Activated T-cell treated with anti-CD3 and anti-CD28 coated beads, Interleukin-2, amount 50 U/mL, for 48 hours (primary cell): ENCODE measurements at places on chromosomes 1 and 21.
A peak's percentile ranks its signal among the peaks of the same experiment; 100 is the strongest.

GRCh38 chr1:77288275-77288674 is 6.5 kb downstream of the AK5 start:
- no peak for DNase-seq

GRCh38 chr21:33270986-33271385 is 4.8 kb downstream of the IL10RB start:
- no peak for DNase-seq

- no peak for DNase-seq
Observed at GRCh38 chr1:95236784-95237575, 3.0 kb downstream of the RWDD3 start.

DNA sequence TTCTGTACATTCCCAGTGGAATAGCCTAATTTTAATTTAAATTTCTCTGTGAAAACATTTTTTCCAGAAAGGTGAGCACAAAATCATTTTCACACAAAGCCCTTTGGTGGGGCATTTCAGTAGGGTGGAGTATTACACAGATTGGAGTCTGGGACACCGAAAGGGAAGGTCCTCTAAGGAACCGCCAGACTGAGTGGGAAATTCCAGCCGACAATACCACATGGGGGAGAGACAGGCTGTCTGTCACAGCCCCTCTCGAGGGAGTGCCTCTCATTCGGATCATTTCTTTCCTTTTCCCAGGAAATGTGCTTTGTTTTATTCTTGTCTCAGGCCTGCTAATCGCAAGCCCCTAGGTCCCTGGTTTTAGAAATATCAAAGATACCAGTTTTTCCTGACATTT is 150.6 kb upstream of the HOOK1 start:
- DNase-seq = no peak

DNA sequence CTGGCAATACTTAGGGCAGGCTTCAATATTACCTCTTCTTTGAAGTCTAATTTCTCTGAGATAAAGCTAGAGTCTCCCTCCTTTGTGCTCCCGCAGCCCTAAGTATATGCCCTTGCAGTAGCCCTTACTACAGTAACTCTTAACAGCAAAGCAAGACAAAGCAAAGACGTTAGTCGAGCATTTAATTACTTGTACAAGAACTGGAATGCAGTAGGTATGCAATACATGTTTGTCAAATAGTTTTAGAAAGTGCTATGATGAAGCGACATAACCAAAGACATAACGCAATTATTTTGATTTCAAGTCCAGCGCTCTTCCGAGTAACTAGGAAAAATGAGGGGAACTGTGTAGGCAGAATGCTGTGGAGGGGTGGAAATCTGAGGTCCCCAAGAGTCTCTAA is 1.6 kb downstream of the P3H1 start:
- DNase-seq = no peak

- no peak for DNase-seq
Observed at GRCh38 chr1:92228401-92228800, 10.7 kb downstream of the C1orf146 start.

DNA sequence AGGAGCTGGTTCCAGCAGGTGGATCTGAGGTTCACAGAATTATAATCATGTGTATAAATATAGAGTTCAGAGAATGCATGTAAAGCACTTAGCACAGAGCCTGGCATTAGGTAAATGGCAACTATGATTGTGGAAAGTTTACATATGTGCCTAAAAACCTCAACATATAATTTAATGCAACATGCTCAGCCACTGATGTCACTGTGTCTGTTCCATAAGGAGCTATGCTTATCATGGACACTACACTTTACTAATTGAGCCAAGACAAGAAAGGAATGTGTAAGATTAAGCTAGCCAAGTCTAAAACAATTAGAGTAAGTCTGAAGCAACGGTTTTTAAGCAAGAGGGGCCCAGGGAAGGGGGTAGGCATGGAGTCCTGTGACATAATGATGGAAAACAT is 61.5 kb downstream of the GNG12 start:
- no peak for DNase-seq

GRCh38 chr1:31099293-31100032 is 33.9 kb upstream of the PUM1 start:
- no peak for DNase-seq

DNA sequence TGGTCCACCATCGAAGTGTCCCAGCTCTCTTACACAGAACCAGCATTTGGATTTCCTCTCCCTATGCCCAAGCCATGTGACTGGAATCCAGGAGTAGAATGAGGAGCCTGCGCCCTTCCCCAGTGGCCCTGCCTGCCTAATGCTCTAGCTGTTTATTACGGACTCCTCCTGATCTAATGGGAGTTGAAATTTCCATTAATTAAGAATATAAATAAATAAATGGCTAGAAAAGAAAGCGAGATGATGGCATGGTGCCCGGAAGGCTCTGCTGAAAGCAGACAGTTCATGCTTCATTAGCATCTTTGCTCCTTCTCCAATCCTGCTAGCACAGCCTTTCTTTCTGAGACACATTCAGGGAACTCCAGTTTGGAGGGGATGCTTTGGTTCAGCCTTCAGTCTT is 216.2 kb downstream of the SEC16B start:
- DNase-seq = no peak

GRCh38 chr1:21816602-21817302 is 4.7 kb downstream of the LDLRAD2 start:
- no peak for DNase-seq

GRCh38 chr1:82177192-82177591 is 376.5 kb downstream of the ADGRL2 start:
- no peak for DNase-seq

DNA sequence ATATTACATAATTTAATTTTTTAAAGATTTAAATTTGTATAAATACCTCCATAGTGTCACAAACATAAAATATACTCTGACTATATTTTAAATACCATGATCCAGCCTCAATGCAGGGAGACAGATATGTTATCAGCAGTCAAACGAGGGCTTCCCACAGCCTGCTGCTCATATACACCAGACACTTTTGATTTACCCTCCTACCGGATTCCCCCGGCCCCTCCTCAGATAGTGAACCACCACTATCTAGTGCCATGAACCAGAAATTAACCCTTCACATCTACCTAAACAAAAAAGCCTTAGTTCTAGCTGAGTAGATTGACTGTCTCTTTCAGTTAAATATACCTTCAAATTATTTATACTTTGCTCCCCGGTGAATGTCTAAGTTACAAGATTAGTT is 52.4 kb upstream of the C1orf53 start:
- no peak for DNase-seq

- no peak for DNase-seq
Observed at GRCh38 chr1:205068001-205068400, 16.3 kb downstream of the TMEM81 start.

GRCh38 chr1:82245345-82246014 is 444.7 kb downstream of the ADGRL2 start:
- no peak for DNase-seq

- DNase-seq = no peak
Observed at GRCh38 chr1:201554190-201554600, 15.3 kb downstream of the NAV1 start.

DNA sequence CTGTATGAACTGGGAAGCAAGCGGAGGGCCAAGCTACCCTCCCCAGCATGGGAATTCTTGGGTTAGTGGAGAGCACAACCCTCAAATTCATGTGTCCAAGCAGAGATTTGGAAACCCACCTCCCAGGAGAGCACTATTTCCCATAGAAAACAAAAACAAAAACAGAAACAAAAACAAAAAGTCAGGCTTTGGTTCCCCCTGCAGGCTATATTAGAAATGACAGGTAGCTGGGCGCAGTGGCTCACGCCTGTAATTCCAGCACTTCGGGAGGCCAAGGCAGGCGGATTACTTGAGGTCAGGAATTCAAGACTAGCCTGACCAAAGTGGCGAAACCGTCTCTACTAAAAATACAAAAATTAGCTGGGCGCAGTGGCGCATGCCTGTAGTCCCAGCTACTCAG is 10.8 kb downstream of the MINDY1 start:
- no peak for DNase-seq

GRCh38 chr1:243734308-243734695 is 115.7 kb downstream of the AKT3 start:
- no peak for DNase-seq

GRCh38 chr1:181014477-181015250 is 8.0 kb downstream of the STX6 start:
- peak; percentile 39 for DNase-seq

DNA sequence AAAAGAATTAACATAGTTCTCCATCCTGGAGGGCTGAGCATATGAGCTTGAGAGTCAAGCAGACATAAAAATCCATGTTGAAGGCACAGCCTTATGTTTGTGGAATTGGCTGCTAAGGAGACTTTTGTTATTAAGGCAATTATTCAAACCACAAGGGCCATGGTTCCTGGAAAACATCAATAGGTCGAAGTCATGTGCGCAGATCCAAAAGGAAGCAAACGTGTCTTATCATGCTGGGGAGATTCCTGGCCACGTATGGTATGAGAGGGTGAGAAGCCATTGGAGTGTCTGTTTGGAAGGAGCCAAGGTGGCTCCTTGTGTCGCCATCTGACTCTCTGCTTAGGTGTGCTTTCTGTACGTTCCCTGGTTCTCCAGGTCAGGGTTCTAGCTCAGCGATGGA is 61.8 kb upstream of the COA6 start:
- no peak for DNase-seq

GRCh38 chr1:208159555-208160258 is 84.5 kb downstream of the PLXNA2 start:
- no peak for DNase-seq

- no peak for DNase-seq
Observed at GRCh38 chr1:197921235-197922069, 4.3 kb downstream of the LHX9 start.

DNA sequence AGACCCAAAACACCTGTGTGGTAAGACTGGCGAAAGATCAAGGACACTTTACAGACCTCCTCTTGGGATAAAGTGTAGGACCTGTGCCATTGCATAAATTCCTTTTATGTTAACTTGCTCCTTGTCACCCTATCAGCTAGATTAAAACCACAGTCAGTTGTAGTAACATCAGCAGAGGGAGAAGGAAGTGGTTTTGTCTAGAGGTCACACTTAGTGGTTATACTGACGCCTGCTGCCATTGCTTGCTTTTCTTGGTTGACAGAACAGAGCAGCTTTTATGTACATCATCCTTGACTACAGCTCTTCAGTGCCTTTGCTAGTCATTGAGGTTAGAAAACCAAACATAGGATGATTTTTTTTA is 101.4 kb downstream of the PBX1 start:
- no peak for DNase-seq

DNA sequence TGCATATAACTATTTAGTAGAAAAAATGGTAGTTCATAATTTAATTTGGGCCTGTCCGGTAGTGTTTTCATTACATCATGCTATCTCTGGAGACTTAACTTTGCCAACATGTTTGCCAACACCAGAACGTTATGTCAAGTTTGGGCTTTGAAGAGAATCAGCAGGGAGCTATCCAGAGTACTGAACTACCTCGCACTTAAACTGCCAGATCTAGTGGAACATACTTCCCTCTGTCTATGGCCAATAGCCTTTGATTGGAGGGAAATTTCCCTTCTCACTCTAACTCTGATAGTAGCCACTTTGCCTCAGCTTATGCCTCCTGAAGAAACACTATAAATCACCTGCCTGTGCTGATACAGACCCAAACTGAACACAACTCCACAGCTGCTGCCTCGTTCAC is 10.0 kb downstream of the LRRC53 start:
- DNase-seq = no peak
